ENCODE measurements at places on chromosomes 2 and 18.

DNA sequence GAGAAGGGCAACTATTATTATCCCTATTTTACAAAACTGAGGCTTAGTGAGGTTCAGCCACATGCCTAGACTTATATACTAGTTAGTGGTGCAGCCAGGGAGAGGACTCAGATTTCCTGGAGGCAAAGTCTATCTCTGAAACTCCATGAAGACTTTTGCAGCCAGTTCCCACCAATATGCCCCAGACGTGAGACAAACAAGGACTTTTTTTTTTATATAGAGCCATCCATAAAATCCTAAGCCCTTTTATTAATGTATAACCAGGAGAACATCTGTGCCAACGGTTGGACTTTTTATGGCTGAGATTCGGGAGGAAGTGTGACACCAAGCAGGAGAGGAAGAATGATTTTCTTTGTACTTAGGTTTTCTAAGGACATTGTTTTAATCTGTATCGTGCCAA is 29.9 kb downstream of the LIPG start:
- no peak for DNase-seq

GRCh38 chr2:198143793-198144192 is 339.4 kb downstream of the PLCL1 start:
- DNase-seq, result no peak

- no peak for DNase-seq
These were observed 50.3 kb downstream of the SS18 start for GRCh38 chr18:26040051-26040656.

- no peak for DNase-seq
These were observed 31.8 kb downstream of the CYRIA start for GRCh38 chr2:16633621-16634430.

DNA sequence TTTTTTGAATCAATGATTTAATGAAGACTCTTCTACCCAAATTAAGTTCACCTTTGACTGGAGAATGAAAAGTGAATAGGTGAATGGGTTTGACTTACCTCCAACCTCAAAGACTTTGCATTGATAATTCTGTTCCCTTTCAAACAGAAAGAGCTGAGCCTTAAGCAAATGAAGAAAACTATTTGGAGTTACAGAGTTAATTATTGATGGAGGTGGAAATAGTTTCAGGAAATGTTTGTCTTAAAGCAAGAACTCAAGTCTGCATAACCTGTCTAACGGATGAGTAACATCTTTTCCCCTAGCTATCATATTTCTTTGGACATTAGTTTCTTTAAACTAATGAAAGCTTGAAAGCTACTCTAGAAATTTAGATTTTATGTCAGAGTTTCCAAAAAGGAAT is 166.5 kb downstream of the CERS6 start:
- no peak for DNase-seq

DNA sequence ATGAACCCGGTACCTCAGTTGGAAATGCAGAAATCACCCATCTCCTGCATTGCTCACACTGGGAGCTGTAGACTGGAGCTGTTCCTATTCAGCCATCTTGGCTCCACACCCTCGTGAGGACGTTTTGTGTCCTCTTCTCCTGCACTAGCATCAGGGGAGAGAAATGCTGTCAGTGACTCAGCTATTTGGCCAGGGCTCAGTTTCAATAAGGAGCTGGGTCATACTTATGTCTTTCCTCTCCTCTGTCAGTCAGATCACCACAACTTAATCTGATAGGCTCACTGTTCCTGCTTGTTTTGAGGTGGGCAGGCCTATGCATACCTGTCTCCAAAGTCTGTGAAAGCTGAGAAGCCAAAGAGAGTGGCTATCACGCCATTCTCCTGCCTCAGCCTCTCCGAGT is 921.2 kb downstream of the DCC start:
- no peak for DNase-seq

GRCh38 chr2:162103443-162104009 is 29.5 kb upstream of the DPP4 start:
- no peak for DNase-seq

GRCh38 chr18:59990121-59990823 is 90.5 kb downstream of the PMAIP1 start:
- no peak for DNase-seq

- DNase-seq, result no peak
These were observed 14.9 kb downstream of the LPIN2 start for GRCh38 chr18:2997846-2998564.

DNA sequence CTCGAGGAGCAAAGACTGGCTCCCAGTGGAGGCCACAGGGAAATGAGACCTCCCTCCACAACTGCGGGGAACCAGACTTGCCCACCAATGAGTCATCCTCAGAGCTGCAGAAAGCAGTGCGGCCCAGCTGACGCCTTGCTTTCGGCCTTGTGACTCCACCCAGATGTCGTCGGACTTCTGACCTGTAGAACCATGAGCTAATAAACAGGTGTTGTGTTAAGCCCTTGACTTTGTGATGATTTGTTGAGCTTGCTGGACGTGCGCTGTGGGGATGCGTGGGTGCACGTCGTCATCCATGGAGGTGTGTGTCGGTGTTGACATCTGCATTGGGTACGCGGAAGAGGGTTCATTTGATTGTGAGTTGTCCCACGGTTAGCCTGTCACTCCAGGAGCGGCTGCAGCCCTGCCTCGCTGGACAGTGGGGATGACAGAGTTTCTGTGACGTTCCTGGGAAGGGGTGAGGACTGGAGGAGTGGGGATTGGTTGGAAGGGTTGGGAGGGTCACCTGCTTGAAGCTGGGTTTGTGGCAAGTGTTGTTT is 154.1 kb downstream of the SH3BP4 start:
- DNase-seq, result no peak

GRCh38 chr2:241109210-241110088 is 7.4 kb upstream of the MTERF4 start:
- no peak for DNase-seq

- no peak for DNase-seq
These were observed 35.3 kb downstream of the EIPR1 start for GRCh38 chr2:3342324-3342723.

Measured in right forelimb (tissue), 1 donor.